ENCODE measurements at places on chromosomes 12 and 14.

DNA sequence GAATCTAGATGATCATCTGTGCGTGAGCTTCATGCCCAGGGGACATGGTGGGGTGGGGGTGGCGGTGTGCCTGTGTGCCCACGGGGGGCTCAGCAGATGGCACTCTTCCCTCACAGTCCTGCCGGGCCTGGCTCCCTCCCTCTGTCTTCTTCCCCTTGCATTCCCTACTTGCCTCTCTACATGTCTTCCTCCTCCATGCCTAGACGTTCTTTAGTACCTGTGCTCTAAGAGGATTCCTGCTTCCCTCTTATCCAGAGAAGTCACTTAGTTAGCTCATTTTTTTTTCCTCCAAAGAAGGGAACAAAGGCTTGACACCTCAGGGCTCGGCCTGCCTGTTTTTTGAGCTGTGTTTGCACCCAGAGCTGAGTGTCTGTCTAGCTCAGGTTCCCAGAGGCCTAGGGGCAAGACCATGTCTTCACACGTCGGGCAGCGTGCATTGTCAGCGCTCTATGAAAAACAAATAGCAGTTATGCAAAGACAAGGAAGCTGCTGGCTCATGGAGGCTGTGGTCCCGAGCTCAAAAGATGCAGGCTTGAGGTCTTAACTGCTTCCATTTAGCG lies 48.8 kb downstream of the NINJ2 start:
- no peak for DNase-seq

- DNase-seq = peak; percentile 23
Measured at GRCh38 chr14:77459072-77459723, 1.3 kb downstream of the AHSA1 start.

DNA sequence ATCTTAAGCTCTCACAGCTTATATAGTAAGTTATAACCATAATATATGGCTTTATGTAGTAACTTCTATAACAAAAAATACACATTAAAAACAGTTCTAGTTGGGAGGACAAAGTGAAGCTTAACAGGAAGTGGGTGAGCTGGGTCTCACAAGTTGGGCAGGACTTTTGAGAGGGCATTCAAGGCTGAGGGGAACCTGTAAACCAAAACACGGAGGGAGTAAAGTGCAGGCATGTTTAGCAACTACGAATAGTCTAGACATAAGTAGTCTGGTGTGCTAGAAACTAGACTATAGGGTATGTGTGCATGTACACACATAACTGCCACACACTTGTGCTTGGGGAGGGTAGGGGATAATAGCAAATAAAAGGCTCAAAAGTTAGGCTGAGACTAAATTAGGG lies 14.2 kb upstream of the NEK9 start:
- no peak for DNase-seq

- no peak for DNase-seq
Measured at GRCh38 chr14:88245321-88245720, 77.7 kb downstream of the KCNK10 start.

GRCh38 chr12:54725233-54725843 lies 77.2 kb upstream of the DCD start:
- DNase-seq = no peak

- DNase-seq = no peak
Measured at GRCh38 chr12:67070307-67070600, 198.9 kb upstream of the CAND1 start.

DNA sequence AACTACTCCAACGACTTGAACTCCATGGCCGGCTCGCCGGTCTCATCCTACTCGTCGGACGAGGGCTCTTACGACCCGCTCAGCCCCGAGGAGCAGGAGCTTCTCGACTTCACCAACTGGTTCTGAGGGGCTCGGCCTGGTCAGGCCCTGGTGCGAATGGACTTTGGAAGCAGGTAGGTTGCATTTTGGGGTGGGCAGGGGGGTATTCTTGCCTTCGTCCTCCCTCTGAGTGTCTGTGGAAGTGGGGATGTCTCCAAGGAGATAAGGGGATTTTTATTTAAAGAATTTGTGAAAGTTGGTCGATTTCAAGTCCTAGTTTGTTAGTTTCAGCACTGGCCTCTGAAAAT lies 1.3 kb downstream of the ASCL1 start:
- no peak for DNase-seq

- no peak for DNase-seq
Measured at GRCh38 chr14:100721568-100721967, 5.1 kb upstream of the DLK1 start.

- no peak for DNase-seq
Measured at GRCh38 chr14:104427131-104427851, 152.3 kb upstream of the C14orf180 start.

DNA sequence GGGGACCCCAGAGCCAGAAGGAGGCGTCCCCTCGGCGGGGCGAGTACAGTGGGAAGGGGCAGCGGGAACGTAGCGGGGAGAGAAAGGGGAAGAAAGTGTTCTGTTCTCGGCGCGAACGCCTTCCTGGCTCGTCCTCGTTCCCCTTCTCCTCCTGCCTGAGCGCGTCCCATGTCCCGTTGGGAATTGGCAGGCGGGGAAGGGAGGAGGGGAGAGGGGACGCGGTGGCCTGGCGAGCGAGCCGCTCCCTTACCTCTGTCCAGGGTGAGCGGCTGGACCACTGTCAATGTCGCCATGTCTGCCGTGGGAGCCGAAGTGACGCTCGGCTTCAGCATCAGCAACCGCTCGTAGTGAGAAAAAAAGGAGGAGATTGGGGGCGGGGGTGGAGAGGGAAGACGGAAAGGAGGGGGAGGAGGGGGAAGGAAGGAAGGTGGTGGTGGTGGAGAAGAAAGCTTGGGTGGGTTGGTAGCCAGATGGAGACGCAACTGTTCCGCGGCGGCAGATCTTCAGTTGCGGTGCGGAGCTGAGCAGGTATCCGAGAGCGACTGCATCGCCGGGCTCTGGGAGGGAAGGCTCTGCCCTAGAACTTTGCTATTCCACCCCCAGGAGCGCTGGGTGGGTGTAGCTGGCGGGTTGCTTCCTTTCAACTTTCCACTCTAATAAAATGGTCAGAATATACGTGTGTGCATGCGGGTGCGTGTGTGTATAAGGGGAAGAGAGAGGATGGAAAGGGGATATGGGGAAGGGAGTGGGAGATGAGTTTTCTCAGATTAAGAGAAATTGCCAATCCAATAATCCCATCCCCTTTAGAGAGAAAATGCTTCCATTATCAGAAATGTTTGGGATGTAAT lies at the start of gene LIN7A:
LIN7A (minus strand) TSS at position 544 of the 848 bp plus-strand sequence; CDS start at position 332, 212 bp downstream.
- peak; percentile 20 for DNase-seq

DNA sequence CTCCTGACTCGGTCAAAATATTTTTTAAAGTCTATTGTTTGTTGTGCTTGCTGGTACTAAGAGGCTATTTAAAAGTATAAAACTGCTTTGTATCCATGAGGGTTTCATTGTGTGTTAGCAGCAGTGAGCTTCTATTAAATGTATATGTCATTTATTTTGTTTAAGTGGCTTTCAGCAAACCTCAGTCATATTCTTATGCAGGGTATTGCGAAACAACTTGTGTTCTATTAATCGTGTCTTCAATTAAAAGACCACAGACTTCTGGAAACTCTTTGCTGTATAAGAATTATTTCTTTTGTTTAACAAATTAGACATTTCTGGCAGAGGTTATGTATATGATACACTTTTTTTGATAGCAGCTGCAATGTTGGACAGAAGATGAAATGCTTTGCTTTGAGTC lies 6.5 kb downstream of the IAPP start:
- DNase-seq = no peak

DNA sequence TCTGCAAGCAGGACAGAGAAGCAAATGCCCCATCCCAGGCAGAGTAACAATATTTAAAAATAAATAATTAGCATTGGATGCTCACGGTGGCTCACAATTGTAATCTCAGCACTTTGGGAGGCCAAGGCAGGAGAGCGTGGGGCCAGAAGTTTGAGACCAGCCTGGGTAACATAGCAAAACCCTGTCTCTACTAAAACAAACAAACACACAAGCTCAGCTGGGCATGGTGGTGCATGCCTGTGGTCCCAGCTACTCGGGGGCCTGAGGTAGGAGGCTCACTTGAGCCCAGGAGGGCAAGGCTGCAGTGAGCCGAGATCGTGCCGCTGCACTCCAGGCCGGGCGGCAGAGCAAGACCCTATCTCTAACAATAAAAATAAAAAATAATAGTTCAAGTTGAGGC lies 74.7 kb upstream of the NCOR2 start:
- DNase-seq = no peak

DNA sequence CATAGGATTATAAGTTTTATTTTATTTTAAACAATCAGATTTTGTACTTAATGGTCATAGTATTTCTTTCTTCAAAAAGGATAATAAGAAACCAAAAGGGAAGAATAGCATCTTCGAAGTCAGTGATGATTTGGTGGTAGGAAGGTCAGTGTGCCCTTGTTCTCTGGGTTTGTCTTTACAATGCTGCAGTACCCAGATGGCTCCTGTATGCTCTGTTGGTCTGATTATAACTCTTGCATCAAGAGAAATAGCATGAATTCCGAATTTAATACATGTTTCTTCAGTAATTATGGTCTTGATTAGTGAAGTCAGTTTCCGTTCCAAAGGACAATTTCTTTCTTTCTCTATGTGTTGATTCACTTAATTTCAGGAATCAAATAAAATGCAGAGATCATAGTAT lies 180.2 kb downstream of the TMTC2 start:
- no peak for DNase-seq

GRCh38 chr14:26598081-26598671 lies 343 bp upstream of the NOVA1 start:
- DNase-seq = no peak

GRCh38 chr12:51922762-51923505 lies 15.6 kb downstream of the ACVRL1 start:
- peak; percentile 66 for DNase-seq

- no peak for DNase-seq
Measured at GRCh38 chr12:46065412-46066166, 75.2 kb upstream of the SCAF11 start.

DNA sequence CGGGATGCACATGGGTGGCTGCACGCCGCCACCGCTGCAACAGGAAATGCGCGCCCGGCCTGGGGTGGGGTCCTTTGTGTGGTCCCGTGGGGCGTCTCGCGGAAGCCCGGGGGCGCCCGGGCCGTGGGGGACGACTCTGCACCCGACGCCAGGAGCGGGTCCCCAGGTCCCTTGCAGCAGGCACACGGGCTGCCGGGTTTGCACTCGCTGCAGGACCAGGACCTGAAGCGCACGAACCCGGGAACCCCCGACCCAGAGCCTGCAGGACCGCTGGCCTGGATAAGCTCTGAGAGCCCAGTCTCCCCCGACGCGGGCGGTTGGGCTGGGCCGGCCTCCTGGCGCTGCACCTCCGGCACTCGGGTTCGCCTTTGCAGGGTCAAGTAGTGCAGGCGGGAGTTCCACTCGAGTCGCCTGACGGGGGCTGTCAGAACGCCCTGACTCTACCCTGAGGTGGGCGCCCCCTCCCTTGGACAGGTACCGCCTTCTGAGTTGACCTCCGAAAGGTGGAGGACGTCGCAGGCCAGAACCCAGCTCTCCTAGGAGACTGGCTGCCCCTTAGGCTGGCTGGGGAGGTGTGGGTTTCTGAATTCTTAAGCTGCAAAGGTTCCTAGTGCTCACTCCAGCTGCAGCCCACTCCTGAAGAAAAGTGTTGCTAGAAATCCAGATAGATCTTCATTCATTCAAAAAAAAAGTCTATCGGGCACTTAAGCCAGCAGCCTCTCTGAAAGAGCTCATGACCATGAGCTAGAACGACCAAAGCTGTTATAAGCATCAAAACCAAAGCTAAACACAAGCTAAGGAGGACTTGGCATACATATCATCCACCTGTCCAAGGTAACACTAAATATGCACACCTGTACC lies 68.0 kb downstream of the RNF34 start:
- no peak for DNase-seq

- DNase-seq = no peak
Measured at GRCh38 chr14:24178399-24179178, 6.7 kb downstream of the REC8 start.

DNA sequence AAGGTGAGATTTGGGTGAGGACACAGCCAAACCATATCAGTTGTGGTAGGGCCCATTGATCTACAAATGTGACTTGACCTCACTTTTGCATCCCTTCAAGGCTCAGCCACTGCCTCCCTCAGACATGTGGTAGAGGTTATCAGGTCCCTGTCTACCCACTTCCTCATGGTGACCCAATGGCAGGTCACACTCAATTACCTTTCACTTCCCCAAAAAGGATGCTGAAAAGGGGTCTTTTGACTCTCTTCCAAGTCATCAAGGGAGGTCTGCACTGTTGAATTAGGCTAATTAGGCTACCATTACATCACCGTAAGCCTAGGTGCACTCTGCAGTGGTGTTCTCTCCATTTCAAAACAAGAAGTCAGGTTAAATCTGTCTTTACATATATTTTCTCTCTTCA lies 22.6 kb upstream of the DRAM1 start:
- DNase-seq = no peak

DNA sequence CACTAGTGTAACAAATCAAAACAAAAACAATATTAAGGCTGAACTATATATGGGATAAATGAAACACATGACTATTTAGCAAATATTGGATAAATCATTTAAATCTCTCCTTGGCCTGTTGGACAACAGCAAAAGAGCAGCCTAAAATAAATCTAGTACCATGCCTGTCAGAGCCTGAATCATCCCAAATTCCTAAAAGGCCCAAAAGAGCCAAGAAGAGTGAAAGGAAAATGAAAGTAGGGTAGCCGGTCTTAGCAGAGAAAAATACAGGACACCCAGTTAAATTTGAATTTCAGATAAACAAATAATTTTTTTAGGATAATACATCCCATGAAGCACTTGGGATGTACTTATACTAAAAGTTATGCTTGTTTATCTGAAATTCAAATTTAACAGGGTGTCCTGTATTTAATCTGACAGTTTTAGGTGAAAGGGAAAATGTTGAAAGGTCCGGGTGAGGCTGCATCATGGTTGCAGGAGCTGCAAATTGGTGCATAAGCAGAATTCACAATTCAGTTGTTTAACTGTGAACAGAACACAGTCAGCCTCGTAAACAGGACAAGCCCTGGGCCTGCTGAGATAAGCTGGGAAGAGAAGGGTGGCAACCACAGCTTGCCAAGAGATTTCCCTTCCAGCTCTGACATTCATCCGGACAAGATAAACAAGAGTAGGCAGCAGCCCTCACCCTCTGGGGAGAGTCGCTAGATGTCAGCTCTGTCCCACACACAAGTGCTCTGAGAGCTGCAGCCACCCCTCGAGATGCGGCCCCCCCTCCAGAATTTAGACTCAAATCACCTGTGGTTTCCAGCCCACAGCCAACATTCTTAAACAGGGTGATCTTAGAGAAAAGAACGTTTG lies 30.3 kb downstream of the DMAC2L start:
- DNase-seq = no peak

DNA sequence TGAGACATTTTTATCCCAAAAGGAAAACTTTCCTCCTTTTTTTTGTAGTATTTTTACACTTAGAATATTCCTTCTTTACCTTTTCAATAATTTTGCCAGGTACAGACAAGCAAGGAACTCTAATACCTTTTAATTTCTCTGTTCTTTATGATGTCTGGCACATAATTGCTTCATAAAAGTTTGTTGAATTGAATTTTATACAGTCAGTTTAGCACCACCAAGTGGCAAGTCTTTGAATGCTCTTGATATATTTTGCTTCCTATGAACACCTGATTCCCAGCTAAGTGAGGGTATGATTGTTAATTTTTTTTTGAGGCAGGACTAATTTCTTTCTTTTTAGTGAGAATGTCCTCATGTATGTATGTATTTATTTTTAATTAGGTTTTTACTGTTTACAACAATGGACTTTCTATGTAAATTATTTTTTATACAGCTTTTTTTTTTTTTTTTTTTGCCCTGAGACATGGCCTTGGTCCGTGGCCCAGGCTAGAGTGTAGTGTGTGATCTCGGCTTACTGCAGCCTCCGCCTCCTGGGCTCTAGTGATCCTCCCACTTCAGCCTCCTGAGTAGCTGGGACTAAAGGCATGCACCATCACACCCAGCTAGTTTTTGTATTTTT lies 6.9 kb downstream of the TBC1D15 start:
- no peak for DNase-seq

GRCh38 chr12:56574210-56574609 lies 52.6 kb downstream of the RBMS2 start:
- DNase-seq = no peak

- DNase-seq = no peak
Measured at GRCh38 chr14:100889641-100890040, 13.9 kb downstream of the RTL1 start.
